Fibroblast of lung (primary cell): ENCODE measurements at places on chromosomes 7 and 10. TPM values are rescaled to one million over a fixed set of nuclear protein-coding genes. Genes with fewer than 3 reads are reported as not detected.

The GJD4 gene
- 0.17 TPM in 1 of 2 replicates, not detected in the other for total RNA-seq

The SLC18A2 gene
- under 0.01 TPM in 1 of 2 replicates, not detected in the other for total RNA-seq

The LRRTM3 gene
- total RNA-seq: not detected in 2 replicates

The MBLAC1 gene
- total RNA-seq: 1.8 and 2.5 TPM in 2 replicates

The CLCN1 gene
- under 0.01 TPM in 2 replicates for total RNA-seq

The LRRD1 gene
- total RNA-seq: under 0.01 and 0.17 TPM in 2 replicates

The CDNF gene
- total RNA-seq: 1.2 and 1.5 TPM in 2 replicates

The ASB4 gene
- not detected in 2 replicates for total RNA-seq

The SPDYE2B gene
- not detected in 2 replicates for total RNA-seq

The BTBD16 gene
- not detected in 2 replicates for total RNA-seq

The SPDYE1 gene
- total RNA-seq: under 0.01 TPM in 1 of 2 replicates, not detected in the other

The ARHGEF5 gene
- 3.0 and 3.9 TPM in 2 replicates for total RNA-seq

The CALML5 gene
- total RNA-seq: not detected in 2 replicates

The GRID2IP gene
- not detected in 2 replicates for total RNA-seq

The EPHB4 gene
- total RNA-seq: 75.8 and 98.8 TPM in 2 replicates

The CYP17A1 gene
- total RNA-seq: not detected in 2 replicates

The ADRB1 gene
- not detected in 2 replicates for total RNA-seq

The TMEM236 gene
- total RNA-seq: under 0.01 and 0.17 TPM in 2 replicates

The LRRC61 gene
- 0.33 and 1.0 TPM in 2 replicates for total RNA-seq

The CPVL gene
- total RNA-seq: 0.17 and 0.51 TPM in 2 replicates

The ZCCHC24 gene
- 40.3 and 44.4 TPM in 2 replicates for total RNA-seq

The SLC29A3 gene
- 2.1 and 2.3 TPM in 2 replicates for total RNA-seq

The ZNF365 gene
- 2.8 and 5.8 TPM in 2 replicates for total RNA-seq

The ATP5F1C gene
- total RNA-seq: 170 and 172 TPM in 2 replicates

The CALML3 gene
- total RNA-seq: not detected in 2 replicates

The PNLIPRP3 gene
- total RNA-seq: not detected in 2 replicates

The PCBD1 gene
- total RNA-seq: 35.2 and 46.6 TPM in 2 replicates

The MRLN gene
- total RNA-seq: not detected in 2 replicates

The ACBD7 gene
- total RNA-seq: under 0.01 and 4.1 TPM in 2 replicates

The SOSTDC1 gene
- under 0.01 TPM in 1 of 2 replicates, not detected in the other for total RNA-seq
